ENCODE measurements at places on chromosomes 4 and X.

DNA sequence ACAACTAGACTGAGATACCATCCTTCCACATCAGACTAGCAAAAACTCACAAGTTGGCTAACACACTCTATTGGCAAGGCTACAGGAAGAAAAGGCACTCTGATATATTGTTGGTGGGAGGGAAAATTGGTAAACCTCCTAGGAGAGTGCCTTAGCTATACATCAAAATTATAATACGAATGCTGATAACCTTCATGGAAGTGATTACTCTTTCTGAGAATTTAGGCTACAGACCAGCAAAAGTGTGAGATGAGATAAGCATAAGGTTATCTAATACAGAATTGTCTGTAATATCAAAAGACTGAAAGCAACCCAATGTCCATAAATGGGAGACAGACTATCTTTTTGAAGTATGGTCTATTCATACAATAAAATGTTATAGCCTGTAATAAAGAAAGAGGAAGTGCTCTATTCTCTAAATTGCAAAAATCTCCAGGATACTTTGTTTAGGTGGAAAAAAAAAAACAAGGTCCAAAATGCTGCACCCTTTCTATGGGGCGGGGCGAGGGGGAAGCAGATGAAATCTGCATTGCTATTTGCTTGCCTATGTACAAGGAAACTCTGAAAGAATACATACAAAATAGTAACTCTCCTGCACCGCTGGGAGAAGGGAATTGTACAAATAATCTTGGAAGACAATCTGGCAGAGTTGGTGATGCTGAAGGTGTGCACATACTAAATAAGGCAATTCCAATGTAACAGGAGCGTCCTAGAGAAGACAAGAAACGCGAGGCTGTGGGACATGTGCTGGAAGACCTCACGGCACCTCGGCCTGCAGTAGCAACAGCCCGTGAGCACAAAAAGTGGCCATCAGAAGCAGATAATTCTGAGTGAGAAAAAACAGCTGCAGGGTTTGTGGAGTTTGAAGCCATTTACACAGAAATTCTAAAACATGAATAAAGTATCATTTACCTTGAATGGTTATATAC, 109.7 kb downstream of the AFAP1 start:
- DNase-seq = no peak

DNA sequence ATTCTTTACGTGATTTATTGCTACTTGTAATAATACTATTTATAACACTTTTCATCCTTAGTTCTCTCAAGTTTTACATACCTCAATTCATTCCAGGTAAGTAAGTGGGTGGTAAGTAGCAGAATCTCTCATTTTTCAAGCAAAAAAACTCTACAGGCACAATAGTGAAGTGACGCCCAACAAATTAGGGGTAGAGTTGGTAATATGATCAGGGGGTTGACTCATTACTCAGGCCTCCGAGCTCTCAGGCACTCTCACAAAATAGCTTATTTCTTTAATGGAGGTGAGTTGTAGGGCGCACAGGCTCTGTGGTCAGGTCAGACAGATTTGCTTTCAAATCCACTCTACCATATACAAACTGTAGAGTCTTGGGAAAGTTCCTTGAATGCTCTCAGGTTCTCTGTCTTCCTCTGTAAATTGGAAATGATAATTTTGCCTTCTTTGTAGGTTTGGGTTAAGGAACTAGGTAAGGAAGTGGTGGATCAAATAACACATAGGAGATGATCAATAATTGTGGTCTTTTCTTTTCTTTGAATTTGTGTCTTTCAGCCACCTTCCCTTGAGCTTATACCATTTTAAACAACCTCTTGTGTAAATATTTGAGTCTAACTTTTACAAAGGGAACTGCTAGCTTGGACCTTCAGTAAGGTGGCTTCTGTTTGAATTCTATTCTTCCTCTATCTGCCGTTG, 134.9 kb upstream of the LEF1 start:
- DNase-seq = no peak

- DNase-seq = no peak
Measured at GRCh38 chr4:39363773-39364393, 2.3 kb downstream of the RFC1 start.

- no peak for DNase-seq
Measured at GRCh38 chr4:163913571-163913970, 419.1 kb downstream of the TMA16 start.

DNA sequence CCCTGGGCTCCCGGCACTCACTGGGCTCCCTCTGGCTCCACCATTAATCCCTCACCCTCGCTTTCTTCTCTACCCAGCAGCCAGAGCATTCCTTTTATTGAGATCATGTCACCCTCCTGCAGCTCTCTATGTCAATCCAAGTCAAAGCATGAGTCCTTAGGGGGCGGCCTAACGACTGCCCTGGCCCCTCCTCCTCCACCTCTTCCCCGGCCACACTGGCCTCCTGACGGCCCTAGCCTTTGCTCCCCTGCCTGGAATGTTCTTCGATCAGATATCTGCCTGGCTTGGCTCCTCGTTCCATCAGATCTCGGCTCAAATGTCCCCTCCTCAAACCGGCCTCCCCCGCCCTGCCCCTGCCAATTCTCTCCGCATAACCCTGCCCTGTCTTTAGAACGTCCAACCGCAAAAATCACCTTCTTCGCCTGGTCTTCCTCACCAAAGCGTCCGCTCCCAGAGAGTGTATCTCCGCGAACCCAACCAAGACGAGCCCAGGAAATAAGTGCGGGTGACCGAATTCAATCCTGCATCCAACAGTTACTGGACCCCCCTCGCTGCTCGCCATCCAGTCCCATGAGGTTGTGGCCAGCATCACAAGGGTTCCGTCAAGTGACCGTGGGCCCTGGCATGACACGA, 722 bp upstream of the PNCK start:
- DNase-seq = no peak

DNA sequence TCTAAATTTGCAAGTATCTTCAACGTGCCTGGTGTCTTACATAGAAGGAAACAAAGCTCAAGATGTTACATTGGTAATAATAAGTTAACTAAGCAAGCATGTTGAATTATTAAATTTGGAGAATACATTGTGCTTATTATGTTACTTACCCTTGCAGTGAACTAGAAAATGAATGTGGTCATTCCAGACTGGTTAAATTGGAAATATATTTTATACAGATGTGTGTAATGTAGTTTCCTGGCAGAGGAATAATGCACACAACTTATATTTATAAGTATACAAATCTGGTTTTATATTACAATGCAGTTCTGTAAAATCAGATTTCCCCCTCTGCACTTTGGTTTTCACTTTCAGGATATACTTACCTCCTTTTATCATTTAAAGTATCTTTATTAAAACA, 159.9 kb upstream of the SLIT2 start:
- no peak for DNase-seq

DNA sequence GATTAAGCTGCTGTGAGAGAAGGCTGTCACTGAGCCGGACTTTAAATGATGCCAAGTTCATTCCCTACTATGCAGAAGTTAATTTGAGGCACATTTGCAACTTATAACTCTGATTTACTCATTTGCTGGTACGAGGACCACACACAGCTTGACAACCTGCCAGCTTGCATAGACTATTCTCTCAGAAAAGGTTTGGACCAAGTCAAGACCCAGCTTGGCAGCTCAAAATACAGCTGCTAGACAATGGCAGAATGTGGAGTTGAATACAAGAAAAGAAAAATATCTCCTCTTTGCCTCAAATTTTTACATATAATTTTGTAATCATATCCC, 338.9 kb downstream of the DHX15 start:
- no peak for DNase-seq

DNA sequence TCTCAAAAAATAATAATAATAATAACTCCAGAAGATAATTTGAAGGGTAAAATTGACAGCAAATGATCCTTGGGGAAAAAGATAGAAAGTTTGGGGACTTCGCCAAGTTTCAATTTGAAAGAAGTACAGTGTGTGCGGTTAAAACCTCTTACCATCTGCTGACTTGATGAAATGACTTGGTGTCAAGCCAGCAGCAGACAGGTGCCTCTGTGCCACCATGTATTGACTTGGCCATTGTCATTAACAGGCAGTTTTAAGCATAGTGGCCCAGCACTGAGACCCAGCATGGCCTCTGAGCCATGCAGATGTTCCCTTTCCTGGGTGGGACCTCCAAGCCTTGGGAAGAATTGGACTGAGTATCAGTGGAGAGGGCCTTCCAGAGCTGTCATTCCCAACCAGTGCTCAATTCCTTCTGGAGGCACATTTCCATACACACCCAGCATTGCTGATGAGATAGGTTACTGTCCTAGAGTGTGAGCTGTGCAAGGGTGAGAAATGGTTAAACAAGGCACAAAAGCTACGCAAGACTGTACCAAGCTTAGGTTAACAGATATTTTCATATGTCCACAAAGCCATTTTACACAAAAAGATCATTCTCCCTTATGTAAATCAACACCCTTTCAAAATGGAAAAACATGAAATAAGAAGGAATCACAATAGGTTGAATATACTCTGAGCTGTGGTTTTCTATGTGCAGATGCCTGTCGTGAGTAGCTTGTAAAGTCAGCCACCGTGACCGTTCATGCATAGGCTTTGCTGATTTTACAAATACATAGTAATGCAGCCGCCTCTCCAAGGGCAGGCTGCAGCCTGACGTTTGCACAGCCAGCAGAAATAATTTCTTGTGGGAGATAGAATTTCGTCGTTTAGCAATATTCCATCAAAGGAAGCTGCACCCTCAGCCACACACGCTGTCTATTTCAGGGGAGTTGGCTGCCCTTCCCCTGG, 59.4 kb upstream of the FBXW7 start:
- DNase-seq = no peak

DNA sequence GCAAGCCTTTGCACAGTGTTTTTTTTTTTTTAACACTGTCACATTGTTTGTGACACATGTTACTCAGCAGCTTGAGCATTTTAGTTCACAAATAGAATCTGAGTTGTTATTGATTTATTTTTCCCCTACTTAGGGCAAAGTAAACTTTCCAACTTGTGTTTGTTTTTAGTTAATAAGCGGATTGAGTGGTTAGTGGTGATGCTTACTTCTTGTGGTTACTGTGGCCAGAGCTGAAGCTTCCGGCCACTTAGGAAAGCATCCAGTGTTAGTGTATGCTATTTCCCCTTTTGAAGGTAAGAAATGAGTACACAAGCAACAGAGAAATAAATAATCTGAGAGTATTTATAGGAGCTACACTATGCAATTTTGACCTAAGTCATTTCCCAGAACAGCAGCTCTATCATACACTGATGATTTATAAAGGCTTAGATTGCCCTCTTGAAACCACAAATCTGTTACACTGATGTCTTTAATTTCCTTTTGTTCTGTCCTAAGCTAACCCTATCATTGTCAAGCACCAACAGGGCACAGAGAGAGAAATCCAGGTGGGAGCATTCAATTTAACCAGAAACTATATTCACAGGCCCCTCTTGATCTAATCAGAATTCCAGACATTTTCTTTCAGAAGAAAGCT, 2464.6 kb downstream of the PCDH7 start:
- DNase-seq = no peak

- no peak for DNase-seq
Measured at GRCh38 chr4:11368701-11369115, 60.0 kb downstream of the HS3ST1 start.

DNA sequence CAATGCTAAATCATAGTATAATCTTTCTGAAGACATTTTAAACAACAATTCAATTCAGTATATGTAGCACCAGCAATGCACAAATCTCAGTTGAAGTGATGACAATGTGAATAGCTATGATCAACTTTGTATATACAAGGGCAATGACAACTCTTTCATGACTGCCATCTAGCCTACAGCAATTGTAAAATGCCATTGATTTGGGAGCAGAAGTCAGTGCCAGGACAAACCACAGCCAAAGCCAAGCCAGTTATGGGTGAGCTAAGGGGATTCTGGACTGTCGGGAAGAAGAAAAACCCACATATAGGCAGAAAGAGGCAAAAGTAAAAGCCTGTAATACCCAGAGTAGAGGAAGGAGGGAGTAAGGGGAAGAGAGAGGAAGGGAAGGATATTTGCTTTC, 238.6 kb downstream of the MID1IP1 start:
- DNase-seq = no peak

DNA sequence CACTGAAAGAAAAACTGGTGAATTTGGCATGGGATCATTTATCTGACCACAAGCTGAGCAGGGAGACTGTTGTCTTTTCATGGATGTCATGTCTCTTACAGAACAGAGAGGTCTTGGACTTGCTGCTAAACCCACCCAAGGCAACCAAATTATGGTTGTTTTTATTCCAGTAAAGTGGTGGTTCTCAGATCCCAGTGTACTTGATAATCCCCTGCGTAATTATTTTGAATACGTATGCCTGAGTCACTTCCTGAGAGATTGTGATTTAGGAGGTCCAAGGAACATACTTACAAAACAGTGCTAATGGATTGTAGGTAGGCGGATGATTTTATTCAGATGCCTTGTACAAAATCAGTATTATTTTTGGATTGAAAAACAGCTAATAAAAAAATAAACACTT, 585.6 kb downstream of the IL1RAPL1 start:
- DNase-seq = no peak

Measured in stimulated activated CD4-positive, alpha-beta T cell treated with anti-CD3 and anti-CD28 coated beads, TNF-alpha, amount 100 ng/mL, for 4 hours (primary cell).